ENCODE measurements at places on chromosomes 1 and 21.
A peak's percentile ranks its signal among the peaks of the same experiment; 100 is the strongest.

DNA sequence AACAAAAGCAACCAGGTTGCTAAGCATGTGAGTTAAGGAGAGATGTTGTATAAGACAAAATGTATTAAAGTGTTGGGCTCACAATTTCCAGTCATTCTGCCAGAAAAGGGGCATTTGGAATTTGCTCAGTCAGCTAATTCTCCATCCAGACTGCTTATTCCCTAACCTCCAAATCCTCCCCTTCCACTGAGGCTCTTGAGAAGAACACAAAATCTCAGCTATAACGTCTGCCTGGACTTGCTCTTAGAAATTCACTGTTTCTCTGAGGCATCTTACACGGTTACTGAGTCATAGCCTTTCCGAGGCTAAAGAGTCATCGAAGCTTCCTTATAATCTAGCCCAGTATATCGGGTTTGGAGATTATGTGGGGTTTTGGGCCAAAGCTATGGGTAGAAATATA lies 548.2 kb upstream of the ADGRL4 start:
- no peak for DNase-seq

GRCh38 chr1:39292401-39292800 lies 87.9 kb downstream of the MACF1 start:
- DNase-seq: no peak

DNA sequence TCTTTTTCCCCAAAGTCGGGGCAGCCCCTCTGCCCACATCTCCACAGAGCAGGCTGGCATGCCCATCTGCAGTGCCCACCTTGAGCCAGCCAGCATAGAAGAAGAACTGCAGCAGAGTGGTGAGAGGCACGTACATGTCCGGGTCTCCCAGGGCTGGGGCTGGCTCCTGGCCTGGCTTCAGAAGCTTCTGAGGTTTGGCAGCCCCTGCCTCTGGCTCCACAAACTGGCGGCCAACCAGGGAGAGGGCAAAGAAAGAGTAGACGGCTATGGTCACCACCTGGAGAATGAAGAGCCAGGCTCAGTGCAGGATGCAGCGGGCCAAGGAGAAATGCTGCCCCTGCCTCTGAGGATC lies 3.0 kb downstream of the BEST4 start:
- no peak for DNase-seq

DNA sequence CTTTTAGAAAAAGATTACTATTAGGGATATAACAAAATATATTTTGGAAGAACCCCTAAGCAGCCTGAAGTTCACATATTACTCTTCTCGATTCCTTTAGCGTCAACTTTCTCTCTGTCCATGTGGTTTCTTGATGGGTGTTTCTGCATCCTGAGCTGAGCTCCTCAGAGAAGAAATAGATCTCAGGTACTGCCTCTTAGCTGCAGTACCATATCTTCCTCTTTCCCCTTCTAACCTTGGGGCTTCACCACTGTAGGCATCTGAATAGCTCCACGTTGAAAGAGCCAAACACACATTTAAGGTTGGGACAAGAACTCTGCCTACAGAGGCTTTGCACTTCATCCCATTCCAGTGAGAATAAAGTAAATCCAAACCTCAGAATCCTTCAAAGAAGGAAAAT lies 59.2 kb downstream of the SAMSN1 start:
- DNase-seq: no peak

DNA sequence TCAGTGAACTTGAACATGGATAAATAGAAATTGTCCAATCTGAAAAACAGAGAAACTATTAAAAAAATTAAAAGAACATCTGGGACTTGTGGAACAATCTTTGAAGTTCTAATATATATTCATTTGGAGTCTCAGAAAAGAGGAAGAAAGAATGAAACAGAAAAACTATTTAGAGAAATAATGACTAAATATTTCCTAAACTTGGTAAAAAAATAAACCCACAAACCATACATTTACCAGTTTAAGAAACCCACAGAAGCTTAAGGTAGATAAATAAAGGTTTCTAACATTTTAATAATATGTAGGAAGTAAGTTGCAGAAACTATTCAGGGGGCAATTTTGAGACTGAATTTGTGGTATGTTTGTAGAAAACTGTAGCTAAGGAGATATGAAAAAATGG lies 437.8 kb downstream of the PTBP2 start:
- no peak for DNase-seq

GRCh38 chr1:187413405-187414169 lies 584.8 kb downstream of the PLA2G4A start:
- DNase-seq: no peak

DNA sequence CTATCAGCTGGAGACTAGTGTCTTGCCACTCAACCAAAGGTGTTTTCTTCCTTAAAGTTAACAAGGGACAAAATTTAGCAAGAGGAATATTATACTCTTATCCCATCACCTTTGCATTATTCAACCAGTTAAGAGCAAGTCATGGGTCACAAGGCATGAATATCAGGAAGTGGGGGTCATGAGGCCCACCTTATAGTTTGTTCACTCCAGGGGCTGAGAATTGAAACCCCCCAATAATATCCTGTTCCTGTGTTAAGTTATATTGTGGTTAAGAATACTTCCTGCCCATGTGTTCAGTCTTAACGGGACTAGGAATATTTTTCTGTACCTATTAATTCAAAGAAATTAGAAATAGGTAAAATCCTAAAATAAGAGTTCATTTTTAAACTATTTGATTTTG lies 239.7 kb downstream of the S1PR1 start:
- DNase-seq: no peak

DNA sequence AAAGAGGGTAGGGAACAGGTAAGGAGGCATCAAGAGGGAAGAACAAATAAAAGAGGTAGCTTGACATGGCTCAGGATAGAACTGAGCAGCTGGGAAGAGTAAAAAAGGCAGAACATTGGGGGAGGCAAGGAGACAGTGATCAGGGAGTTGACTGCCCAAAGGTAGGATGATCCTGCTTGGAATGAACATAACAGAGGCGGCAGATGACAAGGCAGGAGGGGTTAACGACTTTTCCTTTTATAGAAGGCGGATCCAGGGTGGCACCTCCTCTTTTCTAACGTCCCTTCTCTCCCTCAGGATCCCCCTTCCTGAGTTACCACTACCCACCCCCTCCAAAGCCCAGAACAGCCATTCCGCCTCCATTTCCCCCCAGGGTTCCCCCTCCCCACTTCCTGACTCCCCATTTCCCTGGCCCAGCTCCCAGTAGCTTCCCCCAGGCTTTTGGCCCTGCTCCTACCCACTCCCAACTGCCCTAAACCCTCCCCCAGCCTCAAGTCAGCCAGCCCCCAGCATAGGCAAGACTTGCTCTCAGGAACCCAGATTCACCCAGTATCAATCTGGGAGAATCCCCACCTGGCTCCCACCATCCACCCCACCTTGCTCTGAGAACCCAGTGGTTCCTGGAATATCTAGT lies 769 bp upstream of the ADAMTS4 start:
- DNase-seq: no peak

DNA sequence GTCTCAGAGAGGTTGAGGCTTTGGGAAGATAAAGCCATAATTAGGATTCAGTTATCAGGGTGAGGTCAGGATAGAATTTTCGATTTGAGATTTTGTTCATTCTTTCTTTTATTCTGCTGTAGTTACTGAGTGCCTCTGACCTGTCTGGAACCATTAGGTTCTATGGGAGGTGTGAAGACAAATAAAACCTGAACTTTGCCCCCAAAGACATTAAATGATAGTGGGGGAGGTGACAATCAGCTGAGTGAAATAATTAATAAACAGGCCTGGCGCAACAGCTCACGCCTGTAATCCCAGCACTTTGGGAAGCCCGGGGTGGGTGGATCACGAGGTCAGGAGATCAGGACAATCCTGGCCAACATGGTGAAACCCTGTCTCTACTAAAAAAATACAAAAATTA lies 55.0 kb upstream of the SPATA6 start:
- no peak for DNase-seq

DNA sequence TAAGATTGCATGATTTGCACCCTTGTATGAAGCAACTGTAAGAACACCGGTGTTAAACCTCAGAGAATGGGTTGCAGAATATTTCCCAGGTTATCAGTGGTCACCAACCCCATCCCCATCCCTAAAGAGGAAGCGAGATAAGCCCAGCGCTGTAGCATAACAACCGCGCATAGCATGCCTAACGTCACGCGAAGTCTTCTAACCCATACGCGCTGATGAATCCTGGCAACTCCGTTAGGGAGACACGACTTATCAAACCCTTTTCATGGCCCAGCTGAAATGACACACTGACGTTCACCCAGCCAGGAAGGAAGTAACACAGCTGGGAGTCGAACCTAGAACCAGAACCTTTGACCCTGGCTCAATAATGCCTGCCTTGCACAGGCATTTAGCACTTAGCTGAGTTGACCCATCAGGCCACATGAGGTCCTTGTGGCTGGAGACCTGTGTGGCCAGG lies 24.2 kb downstream of the TMEM51 start:
- DNase-seq: no peak

DNA sequence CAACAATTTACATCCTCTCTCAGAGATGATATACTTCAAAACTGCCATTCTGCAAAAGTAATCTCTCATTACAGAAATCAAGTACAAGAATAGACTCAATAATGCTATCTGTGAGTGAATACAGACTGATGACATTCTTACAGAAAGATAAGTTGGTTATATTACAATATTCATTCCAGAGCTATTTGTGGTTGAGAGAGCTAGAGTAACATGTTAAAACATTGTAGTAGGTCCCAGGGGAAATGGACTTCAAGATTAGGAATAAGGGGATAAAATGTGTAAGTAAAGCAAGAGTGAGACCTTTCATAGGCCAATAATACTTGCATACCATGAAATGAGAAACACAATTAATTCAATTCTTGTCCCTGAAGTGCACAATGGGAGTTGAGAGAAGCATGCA lies 1.5 kb downstream of the F13B start:
- DNase-seq: no peak

GRCh38 chr1:170470121-170470520 lies 61.8 kb upstream of the GORAB start:
- DNase-seq: no peak

- DNase-seq: no peak
These were observed 32.7 kb upstream of the POFUT2 start for GRCh38 chr21:45320261-45321025.

GRCh38 chr1:109880971-109881894 lies 29.4 kb upstream of the CSF1 start:
- no peak for DNase-seq

DNA sequence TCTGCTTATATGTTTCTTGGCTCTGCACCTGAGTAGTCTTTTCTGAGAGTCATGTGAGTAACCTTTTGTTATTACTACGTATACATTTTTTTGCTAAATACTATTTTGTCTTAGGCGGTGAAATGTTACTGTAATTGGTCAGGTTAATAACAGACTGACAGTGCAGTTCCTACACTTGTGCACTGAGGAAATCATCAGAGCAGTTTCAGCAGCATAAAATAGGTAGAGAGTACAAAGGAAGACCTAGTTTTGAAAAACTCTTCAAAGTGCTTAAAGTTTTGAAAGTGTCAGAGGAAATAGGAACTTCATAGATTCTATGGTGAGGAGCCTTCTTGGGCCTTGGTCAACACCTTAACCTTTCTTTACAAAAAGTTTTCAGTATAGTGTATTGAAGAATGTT lies 11.1 kb downstream of the ATF6 start:
- DNase-seq: no peak

DNA sequence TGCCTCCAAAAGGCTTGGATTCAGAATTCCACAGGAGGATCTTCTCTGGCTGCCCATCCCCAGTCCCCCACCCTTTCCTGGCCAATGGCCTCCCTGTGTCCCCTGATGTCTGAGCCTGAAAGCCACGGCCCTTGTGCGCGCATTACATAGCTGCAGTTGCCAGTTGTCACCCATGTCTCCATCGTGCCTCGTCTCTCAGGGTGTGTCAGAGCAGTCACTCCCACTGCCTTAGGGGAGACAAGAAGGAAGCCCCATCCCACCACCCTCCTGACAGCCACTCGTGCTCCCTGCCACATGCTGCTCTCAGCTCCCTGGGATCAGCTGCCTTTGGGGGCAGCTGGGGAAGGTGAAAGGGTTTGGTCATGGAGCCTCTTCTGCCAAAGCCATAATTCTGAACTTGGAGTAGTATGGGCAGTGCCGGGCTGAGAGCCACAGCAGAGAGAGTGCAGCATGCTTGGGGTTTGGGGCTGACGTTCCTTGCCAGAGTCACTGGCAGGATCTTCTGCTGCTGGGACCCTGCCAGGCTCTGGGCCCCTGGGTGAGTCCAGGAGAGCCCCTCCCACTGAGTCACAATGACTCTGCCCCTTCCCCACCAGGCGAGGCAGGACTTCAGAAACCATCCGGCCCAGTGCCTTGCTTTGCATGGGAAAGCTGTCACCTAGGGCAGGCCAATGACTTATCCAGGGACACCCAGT lies 285.9 kb upstream of the VAMP3 start:
- DNase-seq: no peak

GRCh38 chr1:241156231-241156965 lies 200.6 kb downstream of the RGS7 start:
- DNase-seq: peak; percentile 48

GRCh38 chr1:180231936-180232335 lies 1.9 kb downstream of the LHX4 start:
- no peak for DNase-seq

DNA sequence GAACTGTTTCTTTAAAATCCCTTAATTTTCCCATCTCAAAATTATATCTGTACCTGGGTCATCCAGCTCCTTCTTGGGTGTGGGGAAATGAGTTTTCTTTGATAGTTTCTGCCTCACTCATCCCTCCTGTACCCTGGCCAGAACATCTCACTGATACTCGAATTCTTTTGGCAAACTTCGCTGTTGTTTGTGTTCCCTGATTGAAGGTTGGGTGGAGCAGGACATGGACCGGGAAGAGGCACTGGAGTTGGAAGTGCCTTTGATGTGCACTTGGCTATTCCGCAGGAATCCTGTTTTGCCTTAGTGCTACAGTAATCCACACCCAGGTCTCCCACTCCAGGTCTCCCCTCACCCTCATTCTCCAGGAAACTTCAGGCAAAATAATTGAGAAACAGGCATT lies 11.2 kb downstream of the MINDY1 start:
- no peak for DNase-seq

DNA sequence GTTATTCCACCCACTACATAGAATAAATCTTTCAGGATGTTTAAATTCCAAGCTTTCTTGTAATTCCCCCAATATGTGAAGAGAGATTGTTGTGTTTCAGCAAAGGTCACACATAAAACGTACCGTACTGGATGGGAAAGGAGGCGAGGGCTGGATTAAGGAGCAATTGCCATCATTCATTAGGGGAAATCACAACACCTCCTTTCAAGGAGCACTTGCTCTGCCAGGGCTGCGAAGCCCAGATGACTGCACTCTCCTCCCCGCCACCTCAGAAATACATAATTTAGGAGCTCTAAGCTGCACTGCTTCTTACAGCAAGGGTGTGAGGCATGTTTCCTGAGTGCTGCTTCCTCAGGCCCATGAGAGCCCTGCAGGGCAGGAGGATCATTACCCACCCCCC lies 29.6 kb downstream of the MATN1 start:
- DNase-seq: no peak

GRCh38 chr1:3588395-3588794 lies 22.9 kb downstream of the MEGF6 start:
- DNase-seq: no peak

- DNase-seq: no peak
These were observed 65.2 kb downstream of the GPR137B start for GRCh38 chr1:236207569-236207968.

- DNase-seq: no peak
These were observed 255.9 kb downstream of the LMO4 start for GRCh38 chr1:87584586-87584985.

- DNase-seq: peak; percentile 53
These were observed 6.6 kb downstream of the FMO1 start for GRCh38 chr1:171254859-171255258.
